Activated T-helper 9 cell treated with anti-CD3 and anti-CD28 coated beads, Interleukin-2, amount 50 U/mL, for 16 hours (primary cell): ENCODE measurements at places on chromosomes 12 and 14.

- DNase-seq = no peak
Measured at GRCh38 chr12:95368931-95369330, 105.0 kb upstream of the METAP2 start.

DNA sequence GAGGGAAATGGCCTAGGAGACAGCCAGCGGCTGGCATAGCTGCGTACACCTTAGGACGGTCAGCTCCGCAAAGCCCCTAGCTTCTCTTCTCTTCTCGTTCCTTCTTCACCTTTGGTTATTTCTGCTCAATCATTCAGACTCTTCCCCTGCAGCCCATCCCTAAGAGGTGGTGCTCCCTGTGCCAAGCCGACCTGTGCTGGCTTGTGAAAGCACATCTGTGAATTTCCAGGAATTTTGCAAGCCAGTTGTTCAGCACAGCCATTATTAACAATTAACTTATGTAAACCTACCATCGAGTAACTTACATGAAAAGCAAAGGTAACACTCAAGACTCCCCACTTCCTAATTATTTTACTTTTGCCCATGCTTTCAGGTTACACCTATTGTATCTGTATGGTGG is 20.9 kb upstream of the GPR68 start:
- DNase-seq = no peak

DNA sequence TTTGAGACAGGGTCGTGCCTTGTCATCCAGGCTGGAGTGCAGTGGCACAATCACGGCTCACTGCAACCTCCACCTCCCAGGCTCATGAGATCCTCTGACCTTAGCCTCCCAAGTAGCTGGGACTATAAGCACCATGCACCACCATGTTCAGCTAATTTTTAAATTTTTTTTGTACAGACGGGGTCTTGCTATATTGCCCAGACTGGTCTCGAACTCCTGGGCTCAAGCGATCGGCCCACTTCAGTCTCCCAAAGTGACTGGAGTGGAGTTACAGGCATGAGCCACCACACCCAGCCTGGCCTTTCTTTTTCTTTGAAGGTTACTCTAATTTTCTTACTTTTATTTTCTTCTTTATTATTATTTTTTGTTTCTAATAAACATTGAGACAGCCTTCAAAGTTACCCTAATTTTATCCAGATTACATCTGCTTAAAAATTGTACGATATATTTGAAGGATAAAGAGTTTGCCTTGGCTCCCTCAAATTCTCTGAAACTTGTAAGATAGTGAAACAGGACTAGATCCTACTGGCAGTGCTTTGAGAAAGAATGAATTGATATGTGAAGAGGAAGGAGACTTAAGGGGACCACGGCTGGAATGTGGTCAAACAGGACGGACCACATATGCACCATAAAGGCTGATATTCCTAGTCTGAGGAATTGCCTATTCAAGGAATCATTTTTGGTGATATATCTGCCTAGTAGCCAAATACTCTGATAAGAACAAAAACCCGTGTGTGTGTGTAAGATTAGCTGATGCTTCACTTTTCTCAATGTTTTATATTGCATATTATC is 14.1 kb upstream of the SINHCAF start:
- no peak for DNase-seq

- DNase-seq = no peak
Measured at GRCh38 chr12:108563804-108564151, 1.4 kb downstream of the ISCU start.

GRCh38 chr12:57496822-57497221 is 9.0 kb downstream of the MARS1 start:
- no peak for DNase-seq

DNA sequence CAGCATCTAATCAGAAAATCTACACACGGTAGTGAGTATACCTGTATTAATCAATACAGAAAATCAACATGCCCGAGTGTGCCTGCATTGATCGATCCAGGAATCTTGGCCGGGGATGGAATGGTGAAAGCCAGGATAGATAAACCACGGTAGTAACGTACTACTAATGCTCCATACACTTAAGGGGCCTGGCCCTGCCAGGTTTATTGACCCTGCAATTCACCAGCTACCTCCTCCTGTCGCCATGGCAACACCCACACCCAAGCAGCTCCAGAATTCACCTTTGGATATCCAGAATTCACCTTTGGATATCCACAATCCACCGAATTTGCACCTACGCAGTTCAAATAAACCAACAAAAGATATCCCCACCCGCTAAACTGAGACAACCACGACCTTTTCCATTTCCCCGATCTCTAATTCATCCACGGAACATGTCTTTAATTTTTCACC is 14.8 kb upstream of the CALM1 start:
- no peak for DNase-seq

DNA sequence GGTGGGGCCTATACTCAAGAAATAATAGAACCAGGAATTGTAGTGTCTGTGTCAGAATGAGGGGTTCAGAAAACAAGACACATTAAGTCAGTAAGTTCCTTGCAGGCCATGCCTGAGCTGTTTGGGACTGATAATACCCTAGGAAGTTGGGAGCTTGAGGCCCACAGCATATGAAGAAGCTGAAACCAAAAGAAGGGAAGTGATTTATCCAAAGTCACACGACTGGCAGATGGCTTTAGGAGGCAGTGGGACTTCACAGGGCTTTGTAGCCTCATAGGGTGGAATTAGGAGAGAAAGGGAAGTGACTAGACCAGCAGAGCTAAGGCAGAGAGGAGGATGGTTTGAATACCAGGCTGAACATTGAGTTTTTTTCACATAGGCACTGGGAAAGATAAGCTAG is 56.6 kb upstream of the SRSF5 start:
- DNase-seq = no peak

DNA sequence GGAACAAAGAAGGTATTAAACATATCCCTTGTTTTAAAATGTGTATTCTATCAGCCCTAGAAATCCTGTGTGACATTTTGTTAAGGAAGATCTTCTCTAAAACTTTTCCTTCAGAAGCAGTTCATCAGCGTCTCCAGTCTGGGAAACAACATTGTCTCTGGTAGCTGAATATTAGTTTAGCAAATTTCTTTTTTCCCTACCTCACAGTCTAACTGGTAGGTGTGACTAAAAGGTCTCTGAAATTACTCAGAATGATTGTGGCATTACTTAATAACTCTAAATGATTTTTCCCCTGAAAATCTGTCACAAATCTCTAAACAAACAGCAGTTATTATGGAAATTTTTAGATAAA is 1044.8 kb downstream of the FLRT2 start:
- DNase-seq = no peak

- DNase-seq = no peak
Measured at GRCh38 chr12:82665142-82665923, 21.4 kb upstream of the TMTC2 start.

DNA sequence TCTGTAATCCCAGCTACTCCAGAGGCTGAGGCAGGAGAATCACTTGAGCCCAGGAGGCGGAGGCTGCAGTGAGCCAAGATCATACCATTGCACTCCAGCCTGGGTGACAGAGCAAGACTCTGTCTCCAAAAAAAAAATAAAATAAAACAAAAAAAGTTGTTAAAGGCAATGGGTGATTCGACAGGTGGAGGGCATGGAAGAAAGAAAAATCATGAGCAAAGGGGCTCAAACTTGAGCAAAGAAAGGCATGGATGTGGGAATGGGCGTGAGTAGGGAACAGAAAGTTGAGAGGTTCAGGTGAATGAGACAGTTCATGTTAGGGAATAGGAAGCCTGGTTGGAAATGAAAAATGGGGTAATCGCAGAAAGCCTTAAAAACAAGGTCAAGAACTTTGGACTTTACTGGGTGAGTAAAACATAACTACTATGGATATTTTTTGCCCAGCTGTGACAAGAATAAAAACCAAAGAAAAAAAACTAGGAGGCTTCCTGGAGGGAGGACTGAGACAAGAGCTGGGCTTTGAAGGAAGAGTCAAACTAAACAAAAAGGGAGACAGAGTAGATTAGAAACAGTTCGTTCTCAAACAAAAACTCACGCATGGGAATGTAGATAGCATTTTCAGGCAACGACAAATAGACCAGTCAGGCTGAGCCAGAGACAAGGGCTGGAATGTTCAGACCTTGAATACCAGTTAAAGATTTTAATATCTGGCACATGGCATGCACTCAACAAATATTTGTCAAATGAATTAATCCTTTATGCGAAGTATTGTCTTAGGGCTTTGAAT is 18.8 kb downstream of the PYM1 start:
- no peak for DNase-seq

- DNase-seq = no peak
Measured at GRCh38 chr12:30794020-30794419, 39.3 kb upstream of the CAPRIN2 start.

GRCh38 chr14:36300337-36300736 is 20.1 kb downstream of the MBIP start:
- DNase-seq = no peak

DNA sequence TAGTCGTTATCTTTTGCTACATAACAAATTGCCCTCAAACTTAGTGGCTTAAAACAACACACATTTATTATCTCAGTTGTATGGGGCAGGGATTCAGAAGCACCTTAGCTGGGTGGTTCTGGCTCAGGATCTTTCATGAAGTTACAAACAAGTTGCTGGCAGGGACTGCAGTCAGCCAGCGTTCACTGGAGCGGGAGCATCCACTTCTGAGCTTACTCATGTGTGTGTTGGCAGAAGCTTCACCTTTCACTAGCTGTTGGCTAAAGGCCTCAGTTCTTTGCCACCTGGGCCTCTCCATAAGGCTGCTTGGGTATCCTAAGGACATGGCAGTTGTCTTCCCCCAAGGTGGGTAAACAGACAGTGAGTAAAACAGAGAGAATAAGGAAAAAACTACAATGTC is 365.7 kb downstream of the RPS29 start:
- DNase-seq = no peak

DNA sequence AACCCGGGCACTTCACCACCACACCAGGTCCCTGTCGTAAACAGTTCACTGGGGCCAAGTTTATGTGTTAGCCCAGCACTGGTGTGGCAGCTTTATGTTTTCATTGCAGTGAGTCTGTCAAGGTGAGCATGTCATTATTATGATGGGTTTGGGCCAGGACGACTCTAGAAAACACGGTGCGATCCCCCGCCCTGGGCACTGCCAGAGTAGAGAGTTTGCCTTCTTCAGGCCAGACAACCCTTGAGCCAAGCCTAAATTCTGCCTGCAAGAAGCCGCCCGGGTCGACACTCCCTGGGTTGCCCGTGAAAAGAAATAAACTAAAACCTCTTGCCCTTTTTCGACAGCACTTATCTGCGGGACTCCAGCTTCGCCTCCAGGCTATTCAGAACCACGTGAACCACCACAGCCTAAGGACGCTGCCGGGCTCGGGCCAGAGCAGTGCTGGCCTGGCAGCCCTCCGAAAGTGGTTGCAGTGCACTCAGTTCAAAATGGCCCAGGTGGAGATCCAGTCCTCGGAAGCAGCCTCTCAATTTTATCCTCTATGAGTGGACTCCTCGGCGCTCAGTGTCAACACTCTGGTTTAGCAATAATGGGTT is 81.8 kb downstream of the PRIMA1 start:
- DNase-seq = no peak

GRCh38 chr14:56964895-56965294 is 154.6 kb upstream of the OTX2 start:
- DNase-seq = no peak

GRCh38 chr12:49706351-49707127 is 666 bp downstream of the FMNL3 start:
- DNase-seq = peak; percentile 2

GRCh38 chr12:45339035-45339434 is 123.1 kb downstream of the ANO6 start:
- no peak for DNase-seq

DNA sequence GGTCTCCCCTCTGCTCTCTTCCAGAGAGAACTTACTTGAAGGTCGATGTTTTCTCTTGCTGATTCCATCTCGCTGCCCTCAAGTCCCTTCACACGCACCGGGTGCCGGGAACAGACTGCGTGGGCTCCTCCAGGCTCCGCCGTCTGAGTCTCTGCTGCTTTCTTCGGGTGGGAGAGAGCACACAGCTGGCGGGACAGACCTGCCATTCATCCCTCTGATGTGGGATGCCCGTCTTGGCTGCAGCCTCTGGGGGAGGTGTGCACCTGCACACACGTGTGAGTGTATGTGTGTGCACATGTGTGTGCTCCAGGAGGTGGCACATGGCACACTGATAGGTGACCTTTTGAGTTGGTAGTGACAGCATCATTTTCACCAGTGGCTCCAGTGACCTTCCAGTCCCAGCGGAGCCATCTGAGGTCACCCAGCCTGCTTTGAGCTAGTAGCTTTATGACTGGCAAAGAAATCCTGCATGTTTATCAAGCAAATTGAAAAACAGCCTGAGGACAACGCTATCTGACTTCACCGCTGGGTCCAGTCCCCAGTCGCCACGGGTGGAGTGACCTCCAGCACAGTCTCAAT is at the start of gene NINJ2:
Gene NINJ2, minus strand, starts transcription at position 153 of the 579 bp plus-strand sequence. Its CDS starts 85 bp downstream, at position 68.
- DNase-seq = no peak

DNA sequence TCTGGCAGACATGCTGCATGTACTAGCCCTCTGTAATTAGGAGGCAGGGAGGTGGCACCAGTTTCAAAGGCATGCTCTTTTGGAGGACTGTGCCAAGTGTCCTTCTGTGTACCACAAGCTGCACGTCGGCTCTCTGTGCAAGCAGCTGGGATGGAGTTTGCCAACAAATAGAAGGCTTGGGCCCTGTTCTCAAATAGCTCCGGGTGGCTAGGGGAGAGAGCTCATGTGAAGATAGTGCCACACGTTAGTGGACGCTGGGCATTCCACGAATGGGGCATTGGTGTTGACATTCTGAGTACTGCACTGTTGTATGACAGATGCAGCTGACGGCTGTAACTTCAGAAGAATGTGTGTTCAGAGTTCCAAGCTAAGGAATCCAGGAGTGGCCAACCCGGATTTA is 4.4 kb downstream of the AACS start:
- DNase-seq = no peak

DNA sequence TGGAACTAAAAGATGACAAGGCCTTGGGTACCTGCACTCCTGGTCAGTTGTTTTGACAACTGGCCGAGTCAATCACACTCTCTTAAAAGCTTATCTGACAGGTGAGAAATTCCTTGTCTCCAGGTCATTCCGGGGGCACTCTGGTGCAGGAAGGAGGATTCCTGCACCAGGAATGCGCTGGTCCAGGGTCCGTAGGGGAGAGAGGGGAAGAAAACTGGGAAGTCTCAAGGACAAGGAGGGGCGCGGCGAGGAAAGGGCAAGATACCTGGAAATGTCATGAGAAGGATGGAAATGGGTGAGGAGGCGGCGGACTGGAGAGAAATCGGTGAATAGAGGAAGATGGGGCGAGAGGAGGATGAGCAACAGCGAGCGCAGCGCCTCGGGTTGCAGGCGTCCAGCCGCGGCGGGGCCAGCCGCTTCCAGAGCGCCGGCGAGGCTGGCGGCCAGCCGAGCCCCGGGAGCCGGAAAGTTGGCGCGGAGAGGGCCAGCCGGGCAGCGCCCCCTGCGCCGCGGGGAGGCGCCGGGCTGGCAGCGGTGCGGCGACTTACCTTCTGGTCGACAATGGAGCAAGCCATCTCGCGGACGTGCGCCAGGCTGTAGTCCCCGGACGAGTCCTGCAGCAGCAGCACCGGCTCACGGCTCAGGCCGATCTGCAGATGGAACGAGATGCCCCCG is 809 bp downstream of the PRKD1 start:
- no peak for DNase-seq
